ENCODE measurements at places on chromosomes 2 and 18.

DNA sequence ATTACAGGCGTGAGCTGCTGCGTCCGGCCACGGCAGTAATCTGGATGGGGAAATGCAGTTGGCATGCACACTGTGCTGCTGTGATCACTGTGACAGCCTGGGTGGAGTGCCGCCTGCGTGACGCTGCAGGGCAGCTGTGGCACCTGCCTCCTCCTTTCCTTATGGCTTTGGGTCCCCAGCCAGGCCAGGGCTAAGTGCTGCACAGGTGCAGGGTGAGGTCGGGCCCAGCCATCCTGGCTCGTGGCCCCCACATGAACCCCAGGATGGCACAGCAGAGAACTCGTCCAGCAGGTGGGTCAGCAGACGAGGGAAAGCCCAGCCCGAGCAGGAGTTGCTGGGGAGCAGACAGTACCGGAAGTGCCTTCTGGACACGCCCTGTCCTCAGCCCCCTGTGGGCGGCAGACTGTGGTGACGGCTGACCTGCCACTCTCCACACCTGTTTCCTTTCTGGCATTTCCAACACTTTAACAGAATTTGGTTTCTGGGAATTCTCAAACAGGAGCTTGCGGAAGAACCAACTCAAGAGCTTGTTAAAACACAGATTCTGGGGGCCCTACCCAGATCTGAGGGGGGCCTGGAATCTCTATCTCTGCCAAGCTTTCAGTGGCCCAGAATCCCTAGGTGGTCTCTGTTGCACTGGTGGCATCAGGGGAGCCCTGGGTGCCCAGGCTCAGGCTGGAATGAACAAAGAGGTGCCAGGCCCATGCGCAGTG lies 16.9 kb downstream of the HS1BP3 start:
- no peak overlapping the region for H3K4me3 ChIP-seq
- H3K36me3 ChIP-seq = no peaks in the 10 kb centered on the region
- H3K27me3 ChIP-seq = no peaks in the 10 kb centered on the region
- DNase-seq = peak; percentile 79
- peaks cover 20% of the 10 kb centered on the region for H3K4me1 ChIP-seq

GRCh38 chr2:69954084-69954483 lies 7.3 kb downstream of the ASPRV1 start:
- no peaks in the 10 kb centered on the region for H3K27me3 ChIP-seq
- H3K27ac ChIP-seq = no peak overlapping the region
- H3K4me3 ChIP-seq = no peak overlapping the region

GRCh38 chr2:124888431-124888830 lies 863.3 kb downstream of the CNTNAP5 start:
- no peaks in the 10 kb centered on the region for H3K4me1 ChIP-seq
- H3K36me3 ChIP-seq = no peaks in the 10 kb centered on the region
- H3K4me3 ChIP-seq = no peak overlapping the region
- DNase-seq = no peak

- no peaks in the 10 kb centered on the region for H3K27me3 ChIP-seq
- no peaks in the 10 kb centered on the region for H3K4me1 ChIP-seq
- no peaks in the 10 kb centered on the region for H3K36me3 ChIP-seq
- no peak for DNase-seq
Observed at GRCh38 chr2:55742996-55743395, 49.4 kb upstream of the PNPT1 start.

DNA sequence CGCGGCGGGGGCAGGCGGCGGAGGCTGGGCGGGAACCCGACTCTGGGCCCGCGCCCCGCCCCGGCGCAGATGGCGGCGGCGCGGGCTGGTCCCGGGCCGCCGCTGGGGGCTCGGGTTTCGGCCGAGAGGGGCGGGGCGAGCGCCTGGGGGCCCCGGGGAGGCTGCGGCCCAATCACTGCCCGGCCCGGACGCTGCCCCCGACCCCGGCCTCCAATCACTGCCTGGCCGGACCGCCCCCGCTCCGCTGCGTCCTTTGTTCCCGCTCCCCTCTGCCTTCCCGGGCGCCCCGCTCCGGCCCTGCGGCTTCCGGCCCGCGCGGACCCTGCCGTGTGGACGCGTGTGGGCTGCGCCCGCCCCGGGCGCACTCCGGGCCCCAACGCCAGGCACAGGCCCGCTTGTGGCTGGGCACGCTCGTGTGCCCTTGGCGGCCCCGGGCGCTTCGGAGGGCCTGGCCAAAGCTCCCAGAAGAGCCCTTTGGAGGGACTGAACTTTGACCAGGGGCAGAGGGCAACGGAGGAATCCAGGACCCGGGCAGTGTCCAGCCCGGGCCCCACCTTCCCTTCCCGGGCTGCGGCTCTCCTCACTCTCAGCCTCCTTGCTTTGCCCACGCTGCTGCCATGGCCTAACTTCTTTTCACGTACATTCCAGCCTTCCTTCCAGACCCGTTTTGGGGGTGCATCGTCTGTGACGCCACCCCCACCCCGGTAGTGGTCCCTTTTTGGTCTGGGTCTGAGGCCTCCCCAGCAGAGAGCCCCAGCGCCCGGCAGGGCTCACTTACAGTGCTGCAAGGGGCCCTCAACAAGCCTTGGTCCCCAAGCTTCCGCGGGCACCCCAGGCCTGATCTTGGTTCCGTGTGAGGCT lies 27.1 kb upstream of the PTMA start:
- H3K4me3 ChIP-seq = peak overlapping the region; percentile 47
- peak overlapping the region; percentile 86 for H3K27ac ChIP-seq
- no peaks in the 10 kb centered on the region for H3K4me1 ChIP-seq

- no peaks in the 10 kb centered on the region for H3K4me1 ChIP-seq
- H3K4me3 ChIP-seq = no peak overlapping the region
- DNase-seq = no peak
- no peaks in the 10 kb centered on the region for H3K36me3 ChIP-seq
Observed at GRCh38 chr2:3244486-3244885, 133.1 kb downstream of the EIPR1 start.

GRCh38 chr2:218861645-218862318 lies 2.2 kb downstream of the WNT6 start:
- peaks cover 3% of the 10 kb centered on the region for H3K27me3 ChIP-seq
- no peaks in the 10 kb centered on the region for H3K4me1 ChIP-seq
- H3K36me3 ChIP-seq = no peaks in the 10 kb centered on the region
- no peak overlapping the region for H3K4me3 ChIP-seq
- H3K27ac ChIP-seq = no peak overlapping the region
- DNase-seq = peak; percentile 2

GRCh38 chr2:214066862-214067261 lies 344.0 kb upstream of the VWC2L start:
- no peaks in the 10 kb centered on the region for H3K36me3 ChIP-seq
- H3K4me3 ChIP-seq = no peak overlapping the region
- H3K4me1 ChIP-seq = no peaks in the 10 kb centered on the region

DNA sequence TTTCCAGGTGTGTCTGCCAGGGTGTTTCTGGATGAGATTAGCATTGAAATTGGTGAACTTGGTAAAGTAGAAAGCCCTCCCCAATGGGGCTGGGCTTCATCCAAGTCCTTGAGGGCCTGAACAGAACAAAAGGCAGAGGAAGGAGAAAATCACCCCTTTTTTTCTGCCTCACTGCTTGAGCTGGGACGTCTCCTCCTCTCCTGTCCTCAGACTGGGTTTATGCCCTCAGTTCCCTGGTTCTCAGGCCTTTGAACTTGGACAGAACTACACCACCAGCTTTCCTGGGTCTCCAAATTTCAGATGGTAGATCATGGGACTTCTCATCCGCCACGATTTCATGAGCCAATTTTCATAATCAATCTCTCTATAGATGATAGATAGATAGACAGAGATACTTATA lies 53.7 kb upstream of the BIN1 start:
- no peaks in the 10 kb centered on the region for H3K36me3 ChIP-seq
- DNase-seq = no peak
- no peak overlapping the region for H3K27ac ChIP-seq
- H3K27me3 ChIP-seq = no peaks in the 10 kb centered on the region

GRCh38 chr2:112833976-112834375 lies 2.6 kb downstream of the IL1B start:
- no peaks in the 10 kb centered on the region for H3K36me3 ChIP-seq
- no peaks in the 10 kb centered on the region for H3K27me3 ChIP-seq
- no peak overlapping the region for H3K27ac ChIP-seq
- no peak overlapping the region for H3K4me3 ChIP-seq
- H3K4me1 ChIP-seq = no peaks in the 10 kb centered on the region

DNA sequence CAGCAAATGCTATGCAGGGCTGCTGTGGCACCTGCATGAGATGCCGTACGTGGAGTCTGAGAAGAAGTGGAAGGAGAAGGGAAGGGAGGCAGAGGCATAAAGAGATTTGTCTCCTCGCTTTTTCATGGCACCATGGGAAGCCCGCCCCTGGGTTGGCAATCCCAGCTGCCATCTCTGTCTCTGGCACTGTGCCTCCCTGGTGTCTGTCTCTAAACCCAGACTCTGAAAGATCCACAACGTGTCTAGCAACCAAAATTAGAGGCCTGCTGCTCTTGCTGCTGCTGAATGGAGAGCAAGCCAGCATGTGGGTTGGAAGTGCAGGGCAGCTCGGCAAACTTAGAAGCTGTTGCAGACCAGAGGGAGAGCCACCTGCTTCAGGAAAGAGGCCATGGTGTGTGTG lies 53.1 kb downstream of the INO80C start:
- no peak overlapping the region for H3K27ac ChIP-seq
- no peaks in the 10 kb centered on the region for H3K4me1 ChIP-seq
- no peak overlapping the region for H3K4me3 ChIP-seq
- H3K36me3 ChIP-seq = no peaks in the 10 kb centered on the region
- no peak for DNase-seq

Measured in breast epithelium (tissue), 4 donors.